NCI-H226 (cell line): ENCODE measurements at places on chromosomes 13 and 19.
A peak's percentile ranks its signal among the peaks of the same experiment; 100 is the strongest.

GRCh38 chr13:101447852-101448251 is 4.6 kb upstream of the ITGBL1 start:
- DNase-seq, result no peak

GRCh38 chr19:54622431-54622830 is 7.9 kb upstream of the LILRB1 start:
- DNase-seq, result no peak

DNA sequence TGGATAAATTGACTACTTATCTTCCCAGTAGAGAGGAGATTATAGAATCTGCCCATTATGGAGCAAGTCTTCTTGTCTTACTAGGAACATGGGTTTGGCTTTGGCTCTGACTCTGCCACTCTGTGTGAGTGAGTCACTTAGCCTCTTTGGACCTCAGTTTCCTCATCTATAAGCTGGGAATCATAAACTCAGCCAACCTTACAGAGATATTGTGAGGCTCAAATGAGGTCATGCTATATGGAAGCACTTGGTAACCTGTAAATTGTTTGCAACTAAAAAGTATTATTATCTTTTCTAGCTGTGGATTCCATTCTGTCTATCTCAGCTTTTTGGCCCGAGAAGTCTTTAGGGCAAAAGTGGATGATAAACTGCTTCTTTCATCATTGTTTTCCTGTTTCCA is 186.8 kb upstream of the TSC22D1 start:
- peak; percentile 48 for DNase-seq

DNA sequence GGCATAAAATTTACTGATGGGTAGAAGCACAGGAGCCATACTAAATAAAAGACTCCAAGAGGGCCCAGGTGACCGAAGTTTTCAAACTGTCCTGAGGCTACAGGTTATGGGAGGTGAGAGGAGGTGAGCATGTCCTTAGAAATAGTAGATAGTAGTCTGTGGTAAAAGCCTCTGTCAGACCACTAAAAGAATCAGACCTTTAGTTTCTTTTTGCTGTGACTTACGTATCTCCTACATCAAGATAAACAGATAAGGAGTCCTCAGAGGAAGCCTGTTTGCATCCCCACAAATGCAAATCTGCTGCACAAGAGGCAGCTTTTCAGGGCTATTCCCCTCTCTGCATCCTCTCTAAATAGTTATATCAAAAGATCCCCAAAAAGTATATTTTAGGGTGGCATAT is 711.6 kb upstream of the SLITRK6 start:
- DNase-seq, result no peak

DNA sequence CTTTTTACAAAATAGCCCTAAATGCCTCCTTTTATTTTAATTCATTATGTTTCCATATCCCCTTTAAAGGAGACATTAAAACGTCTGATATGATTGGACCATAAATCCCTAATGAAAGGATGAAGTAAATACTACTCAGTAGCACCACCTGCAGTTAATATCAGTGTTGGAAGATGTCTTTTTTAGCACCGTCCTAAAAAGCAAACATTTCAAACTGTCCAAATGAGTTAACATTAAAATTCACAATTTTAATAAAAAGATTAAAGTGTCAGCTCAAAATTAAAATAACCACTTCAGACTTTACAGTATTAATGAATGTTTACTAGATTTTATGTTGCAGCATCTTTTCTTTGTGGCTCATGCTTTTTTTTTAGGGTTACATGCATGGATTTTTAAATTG is 12.3 kb downstream of the ZNF507 start:
- no peak for DNase-seq

GRCh38 chr19:3733549-3734309 is 25.5 kb downstream of the TJP3 start:
- no peak for DNase-seq

GRCh38 chr13:26019881-26020870 is 31.6 kb downstream of the SHISA2 start:
- no peak for DNase-seq

DNA sequence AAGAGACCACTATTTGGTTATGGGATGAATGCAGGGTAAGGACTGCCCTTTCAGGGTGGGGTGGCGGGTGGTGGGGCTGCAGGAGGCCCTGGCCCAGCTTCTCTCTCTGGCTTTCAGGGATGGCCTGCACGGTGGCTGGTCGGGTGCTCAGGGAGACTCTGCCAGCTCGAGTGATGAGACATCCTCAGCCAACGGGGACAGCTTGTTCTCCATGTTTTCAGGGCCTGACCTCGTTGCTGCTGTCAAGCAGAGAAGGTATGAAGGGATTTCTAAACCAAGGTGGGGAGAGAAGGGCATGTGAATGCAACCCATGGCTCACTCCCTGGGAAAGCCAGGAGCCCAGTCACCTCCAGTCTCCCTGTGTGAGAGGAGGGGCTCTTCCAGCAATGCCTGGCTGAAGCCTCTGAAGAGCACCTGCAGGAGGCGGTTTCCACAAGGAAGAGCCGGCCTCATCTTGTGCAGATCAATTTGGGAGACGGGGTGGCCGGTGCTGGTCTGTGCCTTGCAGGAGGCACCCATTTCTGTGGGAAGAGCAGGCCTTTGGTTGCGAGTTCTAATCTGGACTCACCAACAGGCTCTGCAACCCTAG is 16.0 kb upstream of the GPI start:
- DNase-seq, result no peak

DNA sequence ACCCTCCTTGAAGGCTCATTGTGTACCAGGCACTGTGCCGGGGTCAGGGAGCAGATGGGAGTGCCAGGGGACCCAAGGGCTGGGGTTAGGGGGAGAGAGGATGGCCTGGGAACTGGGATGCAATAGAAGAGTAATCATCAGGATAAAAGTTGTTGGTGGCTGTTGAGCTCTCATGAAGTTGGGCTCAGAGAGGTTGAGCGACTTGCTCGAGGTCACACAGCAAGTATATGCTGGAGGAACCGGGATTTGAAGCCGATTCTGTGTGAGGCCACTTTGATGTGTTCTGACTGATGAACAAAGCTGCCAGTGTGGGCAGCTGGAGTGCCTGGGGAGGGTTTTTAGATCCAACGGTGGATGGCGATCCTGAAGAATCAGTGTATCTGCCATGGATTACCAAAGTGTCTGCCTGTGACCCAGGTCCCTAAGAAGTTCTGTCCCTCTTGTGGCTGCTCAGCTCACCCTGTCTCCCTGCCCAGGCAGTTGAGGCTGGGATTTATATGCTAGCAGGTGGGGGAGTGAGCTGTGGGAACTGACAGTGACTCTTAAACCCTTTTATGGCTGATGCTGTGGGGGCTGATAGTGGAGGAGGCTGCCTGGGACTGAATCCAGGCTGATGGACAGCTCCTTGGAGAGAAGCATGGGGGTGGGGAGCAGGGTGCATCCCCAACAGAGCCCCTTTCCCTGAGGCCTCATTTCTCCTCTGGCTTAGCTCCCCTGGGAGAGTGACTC is 8.3 kb downstream of the ARHGEF18 start:
- no peak for DNase-seq

GRCh38 chr13:73883162-73883561 is 251.0 kb downstream of the KLF12 start:
- no peak for DNase-seq

GRCh38 chr13:99056381-99057014 is 78.6 kb upstream of the DOCK9 start:
- no peak for DNase-seq
